ENCODE measurements at places on chromosomes 16 and 17.

- DNase-seq: no peak
These were observed 2.6 kb upstream of the FDXR start for GRCh38 chr17:74875155-74875976.

- no peak for DNase-seq
These were observed 560.6 kb downstream of the CDH13 start for GRCh38 chr16:83187405-83187804.

DNA sequence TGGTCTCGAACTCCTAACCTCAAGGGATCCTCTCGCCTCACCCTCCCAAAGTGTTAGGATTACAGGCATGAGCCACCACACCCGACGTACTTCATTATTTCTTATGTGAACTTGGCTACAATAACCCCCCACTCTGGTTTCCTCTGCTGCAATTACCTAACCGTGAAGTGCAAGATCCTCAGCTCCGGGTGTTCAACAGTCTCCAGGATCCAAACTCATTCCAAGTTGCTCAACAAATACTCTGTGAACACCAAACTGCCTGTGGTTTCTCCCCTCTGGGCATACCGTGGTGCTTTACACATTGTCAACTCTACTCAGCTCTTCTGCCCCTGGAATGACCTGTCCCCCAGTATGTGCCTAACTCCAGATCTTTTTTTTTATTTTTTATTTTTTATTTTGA is 6.8 kb upstream of the SULT1A1 start:
- DNase-seq: no peak

- DNase-seq: no peak
These were observed 5.3 kb downstream of the DOC2A start for GRCh38 chr16:30005341-30006094.

- no peak for DNase-seq
These were observed 38.4 kb upstream of the IRF8 start for GRCh38 chr16:85860413-85861094.

- no peak for DNase-seq
These were observed 2.0 kb upstream of the CCDC42 start for GRCh38 chr17:8746501-8747236.

GRCh38 chr16:13552062-13552959 is 367.6 kb upstream of the ERCC4 start:
- DNase-seq: no peak

- DNase-seq: no peak
These were observed 148.6 kb downstream of the KIF2B start for GRCh38 chr17:53971361-53971760.

DNA sequence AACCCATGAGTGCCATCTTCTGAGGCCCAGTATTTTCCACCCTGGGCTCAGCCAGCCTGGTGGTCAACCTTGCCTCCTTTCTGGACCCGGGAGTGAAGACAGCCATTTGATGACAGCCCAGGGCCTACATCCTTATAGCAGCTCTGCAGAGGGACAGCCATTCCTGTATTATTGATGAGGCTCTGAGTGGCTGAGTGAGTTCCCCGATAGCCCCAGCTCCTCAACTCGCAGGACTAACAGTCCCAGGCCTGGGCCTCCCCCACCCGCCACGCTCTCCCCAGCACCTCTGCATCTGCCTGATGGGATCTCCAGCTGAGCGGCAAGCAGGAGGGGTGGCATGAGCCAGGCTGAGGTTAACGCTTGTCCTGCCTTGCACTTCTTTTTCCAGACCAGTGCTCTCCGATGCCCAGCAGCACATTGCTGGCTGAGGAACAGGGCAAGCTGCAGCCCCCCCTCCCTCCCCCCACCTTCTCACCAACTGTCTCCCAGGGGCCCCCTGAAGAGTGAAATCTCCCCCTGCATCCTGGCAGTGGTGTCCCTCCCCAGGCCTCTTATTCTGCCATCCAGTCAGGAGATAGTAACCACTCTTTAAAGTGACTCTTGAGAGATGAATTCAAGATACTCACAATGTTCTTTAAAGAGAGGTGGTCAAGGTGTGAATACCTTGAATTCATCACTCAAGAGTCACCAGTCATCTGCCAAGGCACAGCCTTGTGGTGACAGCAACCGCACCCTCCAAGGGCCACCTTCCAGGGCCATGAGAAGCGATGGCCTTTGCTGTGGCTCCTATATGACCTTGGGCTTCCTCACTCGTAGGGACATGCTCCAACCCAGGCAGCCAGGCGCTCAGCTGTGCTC is 23.5 kb downstream of the CACNG5 start:
- DNase-seq: no peak

DNA sequence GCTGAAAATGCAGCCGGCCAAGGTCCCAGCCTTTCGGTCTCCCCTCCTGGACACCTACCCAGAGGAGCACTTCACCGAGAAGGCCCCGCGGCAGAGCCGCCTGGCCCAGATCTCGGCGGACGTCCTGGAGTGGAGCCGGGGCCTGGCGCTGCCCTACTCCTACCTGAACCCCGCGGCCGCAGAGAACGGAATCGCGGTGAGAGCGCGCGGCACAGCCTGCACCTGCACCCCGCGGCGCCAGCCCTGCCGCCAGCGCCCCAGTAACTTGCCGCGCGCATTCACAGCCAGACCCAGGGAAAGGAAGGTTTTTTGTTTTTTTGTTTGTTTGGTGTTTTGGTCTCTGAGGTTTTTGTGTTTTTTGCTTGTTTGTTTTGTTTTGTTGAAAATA is 15.2 kb downstream of the ALOX12B start:
- DNase-seq: no peak

DNA sequence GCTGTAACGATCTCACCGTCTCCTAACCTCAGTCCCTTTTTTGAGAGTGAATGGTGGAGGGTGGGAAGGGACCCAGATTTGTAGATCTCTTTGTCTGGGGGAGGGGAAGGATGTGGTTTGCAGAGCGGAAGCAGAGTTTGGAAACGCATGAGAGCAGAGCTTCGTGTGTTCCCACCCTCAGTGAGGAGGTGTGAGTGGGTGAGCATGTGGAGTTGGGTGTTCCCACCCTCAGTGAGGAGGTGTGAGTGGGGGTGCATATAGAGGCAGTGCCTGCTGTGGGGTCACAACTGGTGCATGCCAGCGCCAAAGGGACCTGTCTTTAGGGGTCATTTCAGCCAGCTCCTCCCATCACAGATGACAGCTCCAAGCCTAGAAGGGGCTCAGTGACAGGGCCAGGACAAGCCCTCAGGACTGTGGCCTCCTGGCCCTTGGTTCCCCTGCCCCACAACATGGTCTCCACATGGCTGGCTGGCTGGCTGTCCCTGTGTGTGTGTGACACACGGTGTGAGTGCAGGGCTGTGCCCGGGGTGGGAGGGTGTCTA is 1.8 kb upstream of the CISD3 start:
- no peak for DNase-seq

DNA sequence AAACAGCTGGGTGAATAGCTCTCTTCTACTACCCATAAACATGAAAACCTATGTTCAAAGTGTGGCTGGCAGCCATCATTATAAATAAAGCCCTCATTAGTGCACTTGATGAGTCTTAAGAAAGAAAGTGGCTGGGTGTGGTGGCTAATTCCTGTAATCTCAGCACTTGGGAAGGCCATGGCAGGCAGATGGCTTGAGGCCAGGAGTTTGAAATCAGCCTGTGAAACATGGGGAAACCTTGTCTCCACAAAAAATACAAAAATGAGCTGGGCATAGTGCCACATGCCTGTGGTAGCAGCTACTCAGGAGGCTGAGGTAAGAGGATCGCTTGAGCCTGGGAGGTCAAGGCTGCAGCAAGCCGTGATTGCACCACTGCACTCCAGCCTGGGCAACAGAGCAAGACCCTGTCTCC is 28.3 kb upstream of the APPBP2 start:
- DNase-seq: no peak

DNA sequence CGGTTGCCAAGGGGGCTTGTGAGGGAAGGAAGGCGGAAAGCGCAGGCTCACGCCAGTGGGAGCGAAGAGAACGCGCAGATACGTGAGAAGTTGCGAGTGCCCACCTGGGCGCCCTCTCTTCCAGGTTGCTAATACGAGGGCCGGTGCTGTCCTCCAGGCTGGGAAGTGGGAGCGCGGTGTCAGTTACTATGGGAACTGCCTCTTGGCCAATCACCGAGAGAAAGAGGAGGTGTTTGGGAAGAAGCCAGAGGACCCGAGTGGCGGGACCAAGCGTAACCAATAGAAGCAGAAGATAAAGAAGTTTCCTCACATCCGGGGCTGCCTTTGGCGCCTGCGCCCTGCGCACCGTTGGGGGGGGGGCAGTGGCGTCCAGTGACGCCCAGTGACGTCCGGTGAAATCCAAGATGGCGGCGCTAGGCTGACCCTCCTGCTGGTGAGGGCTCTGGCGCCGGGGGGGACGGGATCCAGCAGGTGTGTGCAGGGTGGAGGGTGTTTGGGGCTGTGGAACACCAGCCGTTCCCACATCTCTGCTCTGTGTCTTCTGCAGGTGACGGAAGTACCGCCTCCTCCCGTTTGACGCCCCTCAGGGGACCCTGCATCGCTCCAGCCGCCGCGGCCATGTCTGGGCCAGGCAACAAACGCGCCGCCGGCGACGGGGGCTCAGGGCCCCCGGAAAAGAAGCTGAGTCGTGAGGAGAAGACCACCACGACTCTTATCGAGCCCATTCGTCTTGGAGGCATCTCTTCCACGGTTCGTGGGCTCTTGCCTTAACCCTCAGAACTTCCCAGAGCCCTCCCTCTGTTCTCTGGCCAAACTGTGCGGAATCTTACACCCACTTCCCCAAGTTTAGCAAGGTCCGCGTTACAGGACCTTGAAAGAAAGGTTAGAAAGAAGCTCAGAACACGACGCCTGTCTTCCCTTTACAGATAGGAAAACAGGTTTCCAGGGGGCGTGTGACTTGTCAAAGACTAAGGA is at the start of the genes CFAP119 and RNF40:
CFAP119 (minus strand) TSS at position 135 of the 975 bp plus-strand sequence. CDS start 314 bp downstream, outside the sequence.
RNF40 (plus strand) TSS at position 395 of the 975 bp plus-strand sequence; CDS start at position 619, 224 bp downstream.
- peak; percentile 96 for DNase-seq

DNA sequence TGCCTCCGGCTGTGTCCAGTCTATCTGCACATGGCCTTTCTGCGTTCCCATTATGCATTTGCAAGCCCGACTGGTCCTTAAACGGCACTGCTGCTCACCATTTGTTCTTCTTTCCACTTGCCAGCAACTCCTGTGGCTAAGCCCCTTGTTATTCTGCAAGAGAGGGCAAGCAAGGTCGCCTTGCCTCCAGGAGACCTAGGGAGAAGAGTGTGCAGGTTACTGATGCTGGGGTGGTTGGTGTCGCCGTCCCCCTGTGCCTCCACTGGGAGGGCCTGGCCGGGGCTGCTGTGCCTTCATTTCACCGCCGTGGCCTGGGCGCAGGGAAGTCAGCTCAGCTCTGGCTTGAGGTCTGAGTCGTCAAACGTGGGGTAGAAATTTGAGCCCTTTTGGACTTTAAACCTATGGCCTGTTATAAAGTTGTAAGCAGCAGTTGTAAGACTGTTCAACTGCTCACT is 12.7 kb downstream of the SLC6A4 start:
- no peak for DNase-seq

DNA sequence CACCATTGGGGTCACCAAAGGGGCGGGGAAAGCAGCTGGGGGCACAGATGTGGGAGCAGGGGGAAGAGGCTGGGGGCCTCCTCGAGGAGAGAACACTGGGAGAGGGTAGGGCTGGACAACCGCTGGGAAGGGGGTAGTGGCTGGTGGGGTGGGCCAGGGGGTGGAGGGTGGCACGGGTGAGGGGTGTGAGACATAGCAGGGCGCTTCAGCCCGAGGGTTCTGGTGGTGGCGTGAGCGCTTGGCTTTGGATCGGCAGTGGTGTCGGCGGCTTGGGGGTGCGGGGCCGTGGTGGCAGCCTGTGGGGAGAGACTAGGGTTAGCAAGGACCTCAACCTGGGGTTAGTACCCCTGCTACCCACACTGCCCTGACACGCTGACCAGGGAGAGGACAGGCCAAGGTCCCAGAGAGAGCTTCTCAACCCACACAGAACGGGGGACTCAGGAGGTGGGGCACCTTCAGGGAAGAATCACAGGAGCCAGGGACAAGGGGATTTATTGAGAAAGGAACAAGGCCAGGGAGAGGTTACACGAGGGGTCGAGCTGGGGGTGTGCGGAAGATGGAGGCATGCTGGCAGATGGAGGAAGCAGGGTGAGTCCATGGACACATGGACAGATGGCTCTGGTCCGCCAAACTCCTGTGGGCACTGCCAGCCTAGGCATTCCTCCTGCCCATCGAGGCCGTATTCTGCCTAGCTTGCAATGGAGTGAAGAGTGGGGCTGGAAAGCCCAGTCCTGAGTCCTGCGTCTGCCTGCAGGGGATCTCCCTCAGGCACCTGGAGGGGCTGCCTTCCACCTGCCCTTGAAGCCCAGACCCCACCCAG is 8.4 kb downstream of the PER1 start:
- DNase-seq: no peak

DNA sequence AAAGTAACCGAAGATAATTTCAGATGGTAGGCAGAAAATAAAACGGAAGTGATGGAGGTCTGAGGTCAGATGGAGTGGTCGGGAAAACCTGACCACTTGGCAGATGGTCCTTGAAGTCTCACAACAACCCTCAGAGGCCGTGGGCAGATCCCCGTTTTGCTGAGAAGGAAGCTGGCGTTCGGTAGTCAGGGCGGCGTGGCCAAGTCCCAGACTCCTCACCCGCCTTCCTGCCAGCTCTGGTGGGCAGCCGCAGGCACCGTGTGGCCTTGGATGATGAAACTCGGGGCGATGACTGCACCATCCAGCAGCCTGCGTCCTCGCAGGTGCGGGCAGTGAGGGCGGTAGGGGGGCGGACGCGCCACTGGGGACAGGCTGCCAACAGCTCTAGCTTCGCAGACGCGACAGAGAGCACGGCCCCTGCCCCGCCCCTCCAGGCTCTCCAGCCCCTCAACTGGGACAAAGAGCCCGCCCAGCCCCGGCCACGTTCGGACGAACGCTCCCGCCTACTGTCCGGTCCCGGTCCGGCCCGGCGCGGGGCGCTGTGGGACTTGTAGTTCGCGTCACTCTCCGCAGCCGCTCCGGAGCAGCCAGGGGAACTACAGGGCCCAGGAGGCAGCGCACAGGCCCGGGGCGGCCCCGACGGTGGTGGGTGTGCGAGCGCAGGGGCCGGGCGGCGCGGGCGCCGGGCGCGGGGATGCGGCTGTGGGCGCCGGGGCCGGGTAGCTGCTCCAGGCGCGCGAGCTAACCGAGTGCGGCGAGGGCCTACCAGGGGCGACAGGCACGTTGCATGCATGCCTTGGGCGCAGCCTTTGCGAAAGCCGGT is at the start of gene GPT2:
GPT2 (plus strand) TSS at position 673 of the 823 bp plus-strand sequence. CDS start 354 bp downstream, outside the sequence.
- DNase-seq: peak; percentile 85

GRCh38 chr17:82553210-82553930 is 33.8 kb downstream of the FOXK2 start:
- no peak for DNase-seq

DNA sequence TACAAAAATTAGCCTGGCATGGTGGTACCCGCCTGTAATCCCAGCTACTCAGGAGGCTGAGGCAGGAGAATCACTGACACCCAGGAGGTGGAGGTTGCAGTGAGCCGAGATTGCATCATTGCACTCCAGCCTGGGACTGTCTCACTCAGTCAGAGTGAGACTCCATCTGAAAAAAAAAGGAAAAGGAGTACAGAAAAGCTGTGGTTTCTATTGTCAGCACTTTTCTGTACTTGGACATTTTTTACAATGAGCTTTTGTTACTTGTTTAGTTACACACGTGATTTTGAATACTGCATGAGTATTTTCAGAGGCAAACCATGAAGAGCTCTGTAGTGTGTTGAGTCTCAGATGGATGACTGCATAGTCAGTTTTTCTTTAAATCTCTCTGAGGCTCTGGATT is 26.3 kb downstream of the ZC3H18 start:
- no peak for DNase-seq

DNA sequence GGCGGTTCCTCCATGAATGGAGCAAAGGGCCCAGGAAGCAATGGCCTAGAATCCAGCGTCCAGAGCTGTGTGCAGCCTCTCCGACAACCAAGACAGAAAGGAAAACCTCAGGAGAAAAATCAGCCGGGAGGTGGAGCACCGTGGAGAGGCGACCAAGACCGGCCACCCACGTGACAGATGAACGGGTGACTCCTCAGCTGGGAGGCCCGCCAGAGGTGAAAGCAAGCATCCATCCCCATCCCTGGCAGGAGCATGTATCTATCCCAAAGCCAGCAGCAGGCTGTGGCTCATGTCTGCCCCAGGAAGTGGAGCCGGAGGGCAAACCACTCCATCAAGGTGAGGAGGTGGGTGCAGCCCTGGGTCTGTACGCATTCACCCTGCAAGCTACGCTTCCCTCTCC is 52.1 kb downstream of the FOXL1 start:
- DNase-seq: no peak
